SK-N-SH (cell line): ENCODE measurements at places on chromosomes 1 and 21.

DNA sequence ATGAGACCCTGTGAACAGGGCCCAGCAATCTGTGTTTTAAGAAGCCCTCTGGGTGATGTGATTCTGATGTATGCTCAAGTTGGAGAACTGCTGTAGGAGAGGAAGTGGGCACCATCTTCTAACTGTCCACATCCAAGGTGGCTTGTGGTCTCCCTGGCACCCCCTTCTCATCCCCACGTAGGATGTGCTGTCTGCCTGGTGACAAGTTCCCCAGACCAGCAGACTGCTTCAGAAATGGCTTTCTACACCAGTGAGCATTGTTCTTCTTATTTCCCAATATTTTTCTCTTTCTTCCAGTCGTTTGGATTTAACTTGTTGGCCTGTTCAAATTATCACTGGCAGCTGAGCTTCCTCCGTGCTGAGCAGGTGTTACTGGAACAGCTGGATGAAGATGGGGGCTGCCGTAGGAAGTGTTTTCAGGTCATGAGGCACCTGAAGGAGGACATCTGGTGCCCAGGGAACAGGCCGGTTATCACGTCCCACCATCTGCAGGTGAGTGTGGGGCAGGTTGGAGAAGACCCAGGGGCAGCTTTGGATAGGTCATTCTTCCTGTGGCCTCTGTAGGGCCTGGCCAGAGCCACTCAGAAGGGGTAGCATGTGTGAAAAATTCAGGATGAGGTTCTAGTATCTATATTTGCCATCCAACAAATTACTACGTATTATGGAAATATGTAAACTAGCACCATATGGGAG, 16.8 kb downstream of the MAB21L3 start:
- DNase-seq = no peak

- DNase-seq = peak; percentile 61
Observed at GRCh38 chr1:21956720-21957552, 19.8 kb upstream of the HSPG2 start.

DNA sequence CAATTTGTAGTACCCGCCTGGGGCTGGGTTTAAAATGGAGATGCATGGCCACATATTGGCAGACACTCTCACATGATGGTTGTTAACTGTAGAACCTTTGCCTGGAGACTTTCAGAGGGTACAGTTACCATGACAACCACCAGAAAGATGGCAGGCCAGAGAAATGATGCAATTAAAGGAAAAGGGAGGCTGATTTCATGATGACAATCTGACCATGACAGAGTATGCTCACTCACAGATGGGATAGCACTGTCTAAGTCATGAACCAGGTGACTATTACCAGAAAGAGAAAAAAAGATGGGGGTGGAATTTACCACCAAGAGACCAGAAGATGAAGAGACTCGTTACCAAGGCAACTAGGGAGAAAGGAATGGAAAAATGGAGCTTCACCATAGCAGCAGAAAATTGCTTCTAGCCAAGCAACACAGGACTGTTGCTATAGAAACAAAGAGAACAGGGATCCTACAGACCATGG, 3.5 kb upstream of the TRIT1 start:
- peak; percentile 66 for DNase-seq

GRCh38 chr1:113942527-113942926, 13.4 kb downstream of the HIPK1 start:
- no peak for DNase-seq

DNA sequence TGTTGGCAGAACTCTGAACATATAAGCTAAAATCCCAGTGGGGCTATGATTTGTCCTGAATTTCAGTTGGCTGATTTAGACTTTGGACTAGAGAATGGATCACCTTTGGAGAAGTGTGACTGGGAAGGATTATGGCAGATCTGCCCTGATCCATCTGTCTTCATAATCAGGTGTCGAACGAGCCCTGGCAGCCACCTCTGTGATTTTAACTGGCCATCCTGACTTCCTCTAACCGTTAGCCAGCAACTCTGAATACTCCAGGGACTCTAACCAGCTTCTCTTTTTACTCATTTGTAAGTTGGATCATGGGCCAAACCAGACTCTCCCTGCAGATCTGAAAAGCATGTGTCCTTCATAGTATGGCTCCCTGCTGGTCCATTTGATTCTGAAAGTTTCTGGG, 32.0 kb downstream of the ACTN2 start:
- DNase-seq = no peak

- DNase-seq = no peak
Observed at GRCh38 chr1:98055457-98055856, 134.6 kb upstream of the DPYD start.

DNA sequence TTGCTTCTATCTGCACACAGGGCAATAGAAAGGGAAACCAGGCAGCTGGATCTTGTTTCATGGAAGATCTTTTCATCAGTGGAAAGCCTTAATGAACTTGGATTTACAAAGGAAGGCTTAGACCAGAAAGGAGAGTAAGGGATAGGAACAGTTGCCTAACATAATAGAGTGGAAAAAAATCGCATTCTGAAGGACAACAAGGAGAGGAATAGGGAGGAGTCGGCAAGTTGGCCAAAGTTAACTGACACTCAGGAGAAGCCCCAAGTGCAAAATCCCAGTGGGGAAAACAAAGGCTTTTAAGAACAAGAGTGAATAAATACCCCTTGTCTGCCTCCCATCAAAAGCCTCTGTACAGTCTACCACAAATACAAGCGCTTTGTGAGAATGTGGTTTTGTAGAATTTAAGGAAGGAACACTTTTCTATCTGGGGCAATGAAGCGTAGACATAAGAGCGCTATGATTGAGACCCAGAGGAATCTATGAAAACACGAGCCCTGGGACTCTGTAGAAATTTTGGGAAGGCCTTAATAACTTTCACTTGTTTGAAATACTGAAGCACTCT, 74.1 kb downstream of the ZNF648 start:
- DNase-seq = no peak

DNA sequence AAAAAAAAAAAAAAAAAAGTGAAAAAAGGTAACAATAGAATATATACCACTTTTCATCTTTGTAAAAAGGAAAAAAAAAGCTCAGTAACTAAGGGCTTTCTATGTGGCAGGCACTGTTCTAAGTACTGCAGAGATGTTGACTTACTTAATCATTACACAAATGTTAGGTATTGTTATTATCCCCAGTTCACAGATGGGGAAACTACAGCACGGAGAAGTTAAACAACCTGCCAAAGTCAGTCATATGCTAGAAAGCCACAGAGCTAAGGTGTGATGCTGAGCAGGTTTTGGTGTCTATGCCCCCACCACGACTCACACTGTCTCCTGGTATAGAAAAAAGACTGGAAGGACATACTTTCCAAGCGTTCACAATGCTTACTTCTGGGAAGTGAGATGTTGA, 6.6 kb upstream of the PNRC2 start:
- DNase-seq = no peak
